ENCODE measurements at places on chromosomes 7 and 10. TPM values are rescaled to one million over a fixed set of nuclear protein-coding genes. Genes with fewer than 3 reads are reported as not detected.

ATRNL1 gene
- polyA plus RNA-seq, result 2.6 TPM

PAPOLB gene
- 0.03 TPM for polyA plus RNA-seq

SPAG6 gene
- 0.19 TPM for polyA plus RNA-seq

GRB10 gene
- polyA plus RNA-seq, result 19.9 TPM

PTPRE gene
- 21.6 TPM for polyA plus RNA-seq

SORCS1 gene
- polyA plus RNA-seq, result 6.5 TPM

OR6V1 gene
- polyA plus RNA-seq, result not detected

EPHB6 gene
- 6.8 TPM for polyA plus RNA-seq

SORBS1 gene
- polyA plus RNA-seq, result 60.2 TPM

JMJD1C gene
- polyA plus RNA-seq, result 104 TPM

ADAM22 gene
- 5.9 TPM for polyA plus RNA-seq

MCU gene
- 41.6 TPM for polyA plus RNA-seq

PRSS1 gene
- 0.15 TPM for polyA plus RNA-seq

TFPI2 gene
- polyA plus RNA-seq, result 15.5 TPM

GPER1 gene
- polyA plus RNA-seq, result 1.1 TPM

NRP1 gene
- 33.4 TPM for polyA plus RNA-seq

AFAP1L2 gene
- 12.0 TPM for polyA plus RNA-seq

HDAC9 gene
- 6.2 TPM for polyA plus RNA-seq

TWIST1 gene
- 0.61 TPM for polyA plus RNA-seq

NPC1L1 gene
- polyA plus RNA-seq, result 63.9 TPM

NUDT13 gene
- polyA plus RNA-seq, result 4.8 TPM

DNAJC1 gene
- 25.2 TPM for polyA plus RNA-seq

OIT3 gene
- polyA plus RNA-seq, result 9.9 TPM

GNGT1 gene
- polyA plus RNA-seq, result not detected

All from large intestine (tissue), 12 donors.